ENCODE measurements at places on chromosomes 5 and 9.

GRCh38 chr9:2039294-2040180, 24.4 kb downstream of the SMARCA2 start:
- DNase-seq: no peak

GRCh38 chr5:77859306-77859705, 83.2 kb upstream of the TBCA start:
- DNase-seq: no peak

DNA sequence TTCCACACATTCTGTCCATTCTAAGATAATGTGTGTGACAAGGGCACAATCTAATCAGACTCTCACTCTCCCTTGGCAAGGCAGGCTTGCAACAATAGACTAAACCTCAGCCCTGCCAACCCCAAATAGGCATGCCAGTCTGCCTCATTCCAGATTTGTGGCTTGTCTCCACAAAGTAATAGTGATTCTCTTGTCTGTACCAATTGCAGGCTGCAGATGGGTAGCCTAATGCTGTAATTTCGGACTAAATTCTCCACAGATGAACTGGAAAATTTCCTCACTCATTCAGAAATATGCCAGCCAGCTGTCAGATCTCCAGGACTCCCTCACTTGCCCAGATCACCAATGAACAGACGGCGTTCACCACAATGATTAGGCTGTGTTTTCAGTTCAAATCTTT, 413.6 kb downstream of the ELAVL2 start:
- DNase-seq: no peak

DNA sequence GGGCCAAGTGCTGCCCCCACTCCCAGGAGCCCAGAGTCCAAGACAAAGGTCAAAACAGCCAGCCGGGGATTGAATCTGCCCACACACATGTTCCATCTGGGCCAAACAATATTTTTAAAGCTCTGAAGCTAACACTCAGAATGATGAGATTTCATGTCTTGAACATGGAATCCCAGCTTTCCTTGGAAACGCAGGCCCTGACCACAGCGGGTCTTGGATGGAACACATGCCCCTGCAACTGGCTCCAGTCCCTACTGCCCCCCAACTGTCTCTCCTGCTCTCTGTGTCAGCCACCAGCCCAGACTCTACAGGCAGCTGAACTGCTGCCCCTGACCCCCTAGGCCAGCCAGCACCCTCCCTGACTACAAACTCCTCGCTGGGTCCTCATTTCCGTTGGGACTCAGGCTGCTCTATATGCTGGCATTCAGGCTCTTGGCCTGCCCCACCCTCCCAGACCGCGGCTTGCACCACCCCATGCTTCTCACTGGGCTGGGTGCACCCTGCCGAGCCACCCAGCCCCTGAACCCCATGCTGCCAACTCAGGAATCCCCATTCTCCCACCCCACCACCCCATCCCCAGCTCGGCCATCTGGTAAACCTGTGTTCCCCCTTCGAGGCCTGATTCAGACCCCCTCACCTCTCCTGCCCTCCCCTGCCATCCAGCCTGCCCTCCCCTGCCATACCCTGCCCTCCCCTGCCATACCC, 71.7 kb downstream of the ADAMTS2 start:
- DNase-seq: no peak

DNA sequence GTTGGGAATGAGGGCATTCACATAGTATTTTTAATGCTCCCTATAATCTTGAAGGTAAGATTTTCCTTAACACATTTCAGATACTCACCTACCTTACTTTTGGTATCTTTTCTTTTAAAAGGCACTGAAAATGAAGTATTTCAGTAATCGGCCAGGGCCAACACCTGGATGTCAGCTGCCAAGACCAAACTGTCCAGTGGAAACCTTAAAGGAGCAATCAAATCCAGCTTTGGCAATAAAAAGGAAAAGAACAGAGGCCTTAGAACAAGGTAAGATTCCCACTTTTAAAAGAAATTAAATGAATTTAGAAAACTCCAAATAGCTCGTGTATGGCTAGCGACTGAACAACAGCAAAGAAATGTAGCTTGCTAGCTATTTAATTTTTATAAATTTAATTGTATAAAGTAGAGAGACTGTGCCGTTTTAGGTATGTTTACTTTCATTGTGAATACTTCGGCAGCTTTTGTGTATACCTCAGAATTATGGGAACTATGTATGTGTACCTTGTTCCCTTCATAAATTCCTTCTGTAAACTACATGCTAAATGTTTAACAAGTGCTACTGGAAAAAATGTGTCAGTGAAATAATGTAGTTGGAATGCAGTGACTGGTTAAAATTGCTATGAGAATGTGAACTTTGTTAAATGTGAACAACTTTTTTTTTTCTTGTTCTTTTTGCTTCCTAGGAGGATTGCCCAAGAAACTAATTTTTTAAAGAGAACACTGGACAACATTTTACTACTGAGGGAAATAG, 41.9 kb downstream of the CDK7 start:
- no peak for DNase-seq

Measured in activated naive CD4-positive, alpha-beta T cell treated with Interleukin-2 at 50 U/mL for 16 hours (primary cell).